ENCODE measurements at places on chromosomes 3 and 15.

- no peak overlapping the region for H3K4me3 ChIP-seq
- no peak for DNase-seq
- no peaks in the 10 kb centered on the region for H3K4me1 ChIP-seq
- H3K27me3 ChIP-seq, result no peaks in the 10 kb centered on the region
- no peak overlapping the region for H3K27ac ChIP-seq
- no peaks in the 10 kb centered on the region for H3K36me3 ChIP-seq
Measured at GRCh38 chr3:197050511-197050910, 20.9 kb upstream of the MELTF start.

DNA sequence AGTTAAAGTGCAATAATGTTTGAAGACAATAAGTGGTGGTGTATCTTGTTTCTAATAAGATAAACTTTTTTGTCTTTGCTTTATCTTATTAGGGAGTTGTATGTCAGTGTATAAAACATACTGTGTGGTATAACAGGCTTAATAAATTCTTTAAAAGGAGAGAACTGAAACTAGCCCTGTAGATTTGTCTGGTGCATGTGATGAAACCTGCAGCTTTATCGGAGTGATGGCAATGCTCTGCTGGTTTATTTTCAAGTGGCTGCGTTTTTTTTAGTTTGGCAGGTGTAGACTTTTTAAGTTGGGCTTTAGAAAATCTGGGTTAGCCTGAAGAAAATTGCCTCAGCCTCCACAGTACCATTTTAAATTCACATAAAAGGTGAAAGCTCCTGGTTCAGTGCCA lies 2.7 kb downstream of the RPL15 start:
- no peaks in the 10 kb centered on the region for H3K4me1 ChIP-seq
- no peaks in the 10 kb centered on the region for H3K27me3 ChIP-seq
- no peak for DNase-seq

GRCh38 chr3:30894521-30895251 lies at the start of gene GADL1:
Gene GADL1 (minus strand): TSS chr3:30894661. CDS start chr3:30894614, 47 bp downstream.
- H3K4me3 ChIP-seq, result peak within 1 kb of the TSS; percentile 16
- no peak within 1 kb of the TSS for H3K27ac ChIP-seq
- peaks cover 4% of the 10 kb centered on the region for H3K27me3 ChIP-seq

DNA sequence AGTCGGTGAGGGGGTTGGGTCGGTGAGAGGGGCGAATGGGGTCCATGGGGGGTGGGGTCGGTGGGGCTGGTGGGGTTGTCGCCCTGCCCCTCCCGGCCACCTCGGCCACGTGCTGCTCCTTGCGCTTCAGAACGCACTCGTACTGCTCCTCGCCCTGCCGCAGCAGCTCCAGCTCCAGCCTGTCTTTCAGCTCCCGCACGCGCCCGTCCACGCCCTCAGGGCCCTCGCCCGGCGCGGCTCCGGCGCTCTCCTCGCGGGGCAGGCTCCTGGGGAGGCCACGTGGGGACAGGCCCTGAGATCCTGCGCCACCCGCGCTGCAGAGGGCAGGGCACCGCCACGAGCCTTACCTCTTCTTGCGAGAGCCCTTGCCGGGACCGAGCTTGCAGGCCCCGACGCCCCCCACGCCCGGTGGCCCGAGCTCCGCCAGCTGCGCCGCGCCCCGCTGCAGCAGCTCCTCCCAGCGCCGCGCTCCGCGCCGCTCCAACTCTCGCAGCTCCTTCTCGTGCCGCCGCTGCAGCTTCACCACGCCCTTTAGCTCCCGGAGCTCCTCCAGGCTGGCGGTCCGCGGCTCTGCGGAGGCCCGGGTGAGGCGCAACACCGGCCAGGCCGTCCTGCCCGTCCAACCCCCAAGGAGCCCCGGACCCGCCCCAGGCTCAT lies 8.2 kb upstream of the ANKRD63 start:
- no peaks in the 10 kb centered on the region for H3K36me3 ChIP-seq
- H3K4me3 ChIP-seq, result peak overlapping the region; percentile 14
- no peak for DNase-seq
- H3K27me3 ChIP-seq, result peaks cover 10% of the 10 kb centered on the region
- H3K27ac ChIP-seq, result no peak overlapping the region
- peaks cover 3% of the 10 kb centered on the region for H3K4me1 ChIP-seq

GRCh38 chr3:46850468-46850779 lies 12.8 kb downstream of the MYL3 start:
- no peak overlapping the region for H3K27ac ChIP-seq
- H3K27me3 ChIP-seq, result no peaks in the 10 kb centered on the region
- DNase-seq, result no peak
- H3K4me1 ChIP-seq, result 0 out of 2 replicates have a peak, but pooled peaks cover 2% of the 10 kb centered on the region
- H3K4me3 ChIP-seq, result no peak overlapping the region

GRCh38 chr3:25151903-25152295 lies 276.2 kb upstream of the RARB start:
- no peak for DNase-seq
- H3K27ac ChIP-seq, result no peak overlapping the region
- no peak overlapping the region for H3K4me3 ChIP-seq
- H3K4me1 ChIP-seq, result peaks cover 8% of the 10 kb centered on the region
- H3K36me3 ChIP-seq, result no peaks in the 10 kb centered on the region

- no peak for DNase-seq
- no peak overlapping the region for H3K27ac ChIP-seq
- no peaks in the 10 kb centered on the region for H3K27me3 ChIP-seq
- peaks cover 2% of the 10 kb centered on the region for H3K4me1 ChIP-seq
- H3K4me3 ChIP-seq, result no peak overlapping the region
Measured at GRCh38 chr3:61612211-61613194, 51.1 kb downstream of the PTPRG start.

GRCh38 chr15:88255484-88256278 lies 858 bp downstream of the NTRK3 start:
- peaks cover 26% of the 10 kb centered on the region for H3K27me3 ChIP-seq
- no peaks in the 10 kb centered on the region for H3K36me3 ChIP-seq
- DNase-seq, result no peak
- H3K4me1 ChIP-seq, result no peaks in the 10 kb centered on the region
- peak overlapping the region; percentile 49 for H3K4me3 ChIP-seq
- H3K27ac ChIP-seq, result no peak overlapping the region

DNA sequence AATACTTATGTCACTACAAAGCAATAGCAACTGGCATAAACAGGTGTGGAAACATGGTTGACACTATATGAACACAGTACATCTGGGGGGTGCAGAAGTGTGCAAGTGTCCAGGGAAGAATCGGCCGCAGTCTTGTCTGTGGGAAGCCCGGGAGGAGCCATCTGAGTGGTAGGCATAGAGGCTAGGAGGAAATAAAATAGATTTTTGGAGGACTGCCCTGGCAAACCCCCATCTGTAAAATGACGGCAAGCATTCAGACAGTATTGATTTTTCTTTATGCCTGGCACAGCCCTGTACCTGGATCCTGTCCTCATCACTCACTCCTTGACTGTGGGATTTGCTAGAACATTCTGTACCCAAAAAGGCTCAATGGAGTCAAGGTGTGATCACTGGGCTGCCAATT lies 31.3 kb downstream of the THSD4 start:
- H3K4me1 ChIP-seq, result no peaks in the 10 kb centered on the region
- no peak overlapping the region for H3K27ac ChIP-seq
- no peaks in the 10 kb centered on the region for H3K27me3 ChIP-seq
- no peak for DNase-seq
- no peak overlapping the region for H3K4me3 ChIP-seq

GRCh38 chr15:41941644-41942415 lies 30.5 kb downstream of the EHD4 start:
- no peaks in the 10 kb centered on the region for H3K4me1 ChIP-seq
- peaks cover 8% of the 10 kb centered on the region for H3K36me3 ChIP-seq
- no peak for DNase-seq

DNA sequence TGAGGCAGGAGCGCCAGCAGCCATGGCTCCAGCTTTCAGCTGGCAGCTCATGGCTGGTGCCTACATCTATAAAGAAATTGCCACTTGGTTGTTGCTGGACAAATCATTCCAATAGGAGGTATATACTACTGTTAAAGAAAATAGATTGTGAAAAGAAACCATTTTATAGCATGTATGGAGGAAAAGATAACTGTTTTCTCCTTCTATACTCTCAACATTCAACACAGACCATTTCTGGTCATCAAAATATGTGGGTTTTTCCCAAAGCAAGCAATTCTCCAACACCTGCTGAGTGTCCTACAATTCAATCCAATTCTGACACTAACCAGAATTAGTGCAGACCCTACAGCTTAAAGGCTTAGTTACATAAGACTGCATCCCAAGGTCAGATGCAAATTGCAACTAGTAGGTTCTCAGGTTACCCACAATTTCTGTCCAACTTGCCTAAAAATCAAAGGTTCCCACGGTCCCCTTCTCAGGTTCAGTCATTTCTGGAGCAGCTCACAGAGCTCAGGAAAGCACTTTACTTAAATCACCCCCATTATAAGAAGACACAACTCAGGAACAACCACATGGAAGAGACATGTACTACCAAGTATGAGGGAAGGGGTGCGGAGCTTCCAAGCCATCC lies 42.4 kb upstream of the STRIT1 start:
- no peaks in the 10 kb centered on the region for H3K4me1 ChIP-seq
- no peaks in the 10 kb centered on the region for H3K27me3 ChIP-seq
- DNase-seq, result no peak
- H3K27ac ChIP-seq, result no peak overlapping the region

DNA sequence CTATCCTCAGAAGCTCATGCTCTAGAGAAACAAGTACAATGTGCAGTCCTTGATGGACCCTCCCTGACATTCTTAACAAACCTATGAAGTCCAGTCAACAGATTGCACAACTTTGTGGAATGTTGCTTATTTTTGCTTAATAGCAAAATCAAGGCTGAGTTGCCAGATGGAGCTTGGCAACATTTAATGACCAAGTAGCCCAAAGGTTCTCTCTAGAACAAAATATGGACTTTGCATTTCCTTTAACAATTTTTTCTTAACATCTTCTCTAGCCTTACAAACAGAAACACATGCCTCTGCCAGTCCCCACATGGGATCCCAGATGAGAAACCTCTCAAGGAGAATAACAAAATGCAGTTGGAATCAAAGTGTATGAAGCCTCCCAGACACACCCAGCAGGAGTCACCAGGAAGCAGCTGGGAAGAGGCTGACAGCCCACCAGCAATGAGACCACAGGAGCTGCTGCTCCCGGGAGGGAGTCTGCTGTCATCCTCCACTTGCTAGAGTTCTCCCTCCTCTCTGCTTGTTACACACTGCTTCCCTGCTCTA lies 422.5 kb upstream of the CDIN1 start:
- H3K4me3 ChIP-seq, result no peak overlapping the region
- DNase-seq, result no peak
- no peak overlapping the region for H3K27ac ChIP-seq
- no peaks in the 10 kb centered on the region for H3K4me1 ChIP-seq
- H3K27me3 ChIP-seq, result no peaks in the 10 kb centered on the region

DNA sequence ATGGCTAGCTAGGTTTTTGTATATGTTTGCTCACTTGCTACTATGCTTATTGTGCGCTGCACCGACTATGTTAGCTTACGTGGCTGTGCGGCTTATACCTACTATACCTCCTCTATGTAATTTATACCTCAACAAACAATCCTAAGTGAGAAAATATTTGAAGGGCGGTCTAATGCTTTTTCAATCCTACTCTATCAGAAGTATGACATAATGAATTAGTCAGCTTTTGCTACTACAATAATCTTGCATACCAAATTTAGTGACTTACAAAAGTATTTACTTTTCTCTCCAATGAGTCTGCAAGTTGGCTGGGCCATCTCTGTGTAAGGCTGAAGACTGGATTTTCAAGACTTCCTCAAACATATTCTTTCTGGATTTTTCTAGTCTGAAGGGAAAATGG lies 391.2 kb upstream of the NECTIN3 start:
- H3K27me3 ChIP-seq, result no peaks in the 10 kb centered on the region
- H3K4me1 ChIP-seq, result peaks cover 3% of the 10 kb centered on the region
- DNase-seq, result no peak
- H3K27ac ChIP-seq, result no peak overlapping the region
- no peak overlapping the region for H3K4me3 ChIP-seq

DNA sequence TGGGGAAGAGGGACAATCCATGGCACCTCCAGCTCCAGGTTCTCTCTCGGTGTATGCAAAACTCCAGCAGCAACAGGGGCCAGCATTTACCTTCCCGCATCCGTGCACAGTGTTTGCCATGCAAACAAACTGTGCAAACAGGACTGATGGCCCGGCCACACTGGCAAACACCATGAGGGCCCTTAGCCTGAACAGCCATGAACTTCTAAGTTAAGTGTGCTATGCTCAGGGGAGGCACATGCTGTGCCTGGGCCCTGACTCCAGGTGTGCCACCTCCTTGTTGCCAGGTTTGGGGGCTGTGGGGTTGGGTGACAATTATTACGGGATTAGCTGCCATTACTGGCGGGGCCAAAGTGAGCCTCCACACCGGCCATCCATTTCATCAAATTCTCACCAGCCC lies 57.5 kb downstream of the CACNA2D2 start:
- no peak for DNase-seq
- no peaks in the 10 kb centered on the region for H3K36me3 ChIP-seq
- H3K27ac ChIP-seq, result no peak overlapping the region

Data from iPS DF 6.9 (cell line).